CD4-positive, alpha-beta T cell treated with Interleukin-6 at 100 ng/mL for 8 hours (primary cell): ENCODE measurements at places on chromosomes 3 and 15.

DNA sequence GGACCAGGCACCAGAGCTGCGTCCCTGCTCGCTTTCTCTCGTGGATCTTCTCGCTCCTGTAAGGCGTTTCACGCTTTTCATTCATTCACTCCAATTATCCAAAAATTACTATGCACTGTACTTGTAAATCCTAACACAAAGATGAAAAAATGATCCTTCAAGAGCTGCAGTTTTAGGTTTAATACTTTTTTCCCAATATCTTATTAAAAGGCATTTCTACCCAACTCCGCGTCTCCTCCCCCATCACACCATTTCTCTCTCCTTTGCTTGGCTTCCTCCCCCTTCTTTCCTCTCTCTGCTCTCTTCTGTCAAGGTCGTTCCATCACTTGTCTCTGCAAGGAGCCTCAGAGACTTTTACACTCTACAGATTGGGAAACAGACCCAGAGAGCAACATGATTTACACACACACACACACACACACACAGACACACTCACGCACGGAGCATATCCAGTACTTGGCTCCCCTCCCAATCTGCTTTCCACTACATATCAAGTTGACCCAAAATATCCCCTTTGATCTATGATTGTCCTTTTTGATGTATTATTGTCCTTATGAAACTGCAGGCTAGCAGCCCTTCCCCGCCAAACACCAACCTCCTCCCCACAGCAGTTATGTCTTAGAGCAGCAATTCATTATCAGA lies 479 bp upstream of the CLDN1 start:
- no peak for DNase-seq

DNA sequence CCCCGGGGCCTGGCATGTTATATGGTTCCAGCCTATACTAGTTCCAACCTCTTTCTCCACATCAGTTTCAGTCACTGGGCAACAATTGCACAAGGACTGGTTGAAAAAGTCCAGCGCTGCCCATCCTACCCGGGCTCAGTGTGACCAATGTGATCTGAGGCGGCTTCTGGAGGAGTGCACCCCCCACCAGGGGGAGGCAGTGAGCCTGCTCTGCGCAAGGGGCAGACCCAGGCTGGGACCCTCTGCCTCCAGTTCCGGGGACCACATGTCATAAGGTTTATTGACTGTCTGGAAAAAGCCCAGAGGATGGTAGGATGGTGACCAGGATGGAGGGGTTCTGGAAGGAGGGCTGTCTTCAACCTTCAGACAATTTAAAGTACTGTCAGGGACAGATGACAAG lies 25.6 kb upstream of the NR2E3 start:
- no peak for DNase-seq

DNA sequence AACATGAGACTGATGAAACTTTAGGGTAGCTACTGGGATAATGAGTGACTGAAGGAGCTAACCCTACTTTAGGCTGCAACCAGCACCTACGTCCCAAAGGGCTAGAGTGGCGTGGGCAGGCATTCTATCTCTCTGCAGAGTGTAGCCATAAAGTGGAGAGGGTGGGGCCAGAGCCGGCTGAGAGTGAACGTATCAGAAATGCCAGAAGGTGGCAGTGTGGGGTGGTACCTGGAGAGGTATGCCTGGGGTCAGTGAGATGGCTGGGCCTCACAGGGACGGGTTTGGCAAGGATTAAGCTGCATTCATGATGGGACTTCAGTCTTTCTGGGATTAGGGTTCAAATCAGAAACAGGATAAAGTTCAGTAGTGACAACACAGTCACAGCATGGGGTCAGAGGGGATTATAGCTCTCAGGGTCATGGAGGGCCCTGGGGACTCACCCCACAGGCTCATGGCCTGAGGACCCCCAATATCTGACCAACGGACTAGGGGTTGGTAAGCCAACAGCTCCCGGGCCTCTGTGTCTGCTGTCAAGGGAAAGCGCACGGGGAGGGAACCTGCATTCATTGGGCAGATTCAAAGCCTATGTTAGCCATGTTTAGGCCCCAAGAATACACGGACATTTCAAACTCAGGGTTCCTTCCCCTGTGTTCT lies 86.5 kb upstream of the FOXB1 start:
- peak; percentile 58 for DNase-seq

- DNase-seq, result peak; percentile 4
These were observed 63.9 kb downstream of the CERS3 start for GRCh38 chr15:100464888-100465287.

DNA sequence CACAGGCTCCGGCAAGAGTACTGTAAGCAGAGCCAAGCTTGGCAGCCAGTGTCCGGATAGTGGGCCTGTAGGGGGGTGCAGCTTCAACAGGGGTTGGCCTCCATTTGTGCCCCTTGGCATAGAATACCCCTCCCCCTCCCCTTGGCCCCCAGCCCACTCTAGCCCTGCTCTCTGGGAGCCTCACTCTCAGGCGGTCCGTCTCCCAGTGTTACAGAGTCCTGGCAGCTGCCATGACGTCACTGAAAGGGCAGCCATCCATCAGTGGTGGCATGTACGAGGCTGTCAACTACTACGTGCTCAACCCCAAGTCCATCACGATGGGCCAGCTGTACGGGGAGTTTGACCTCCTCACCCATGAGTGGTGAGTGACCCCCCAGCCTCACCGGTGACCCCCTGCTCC lies 50.4 kb downstream of the DNAH1 start:
- DNase-seq, result no peak

- no peak for DNase-seq
These were observed 50.3 kb upstream of the ITGA11 start for GRCh38 chr15:68482246-68482645.
